ENCODE measurements at places on chromosomes 3 and 15. TPM values are rescaled to one million over a fixed set of nuclear protein-coding genes. Genes with fewer than 3 reads are reported as not detected.

Gene FETUB
- not detected for total RNA-seq

Gene HRG
- not detected for total RNA-seq

Gene PLSCR4
- 44.0 TPM for total RNA-seq

Gene CX3CR1
- 0.59 TPM for total RNA-seq

Gene MYLK
- 125 TPM for total RNA-seq

Gene GOLGA6B
- not detected for total RNA-seq
